ENCODE measurements at places on chromosomes 1 and 21.

GRCh38 chr1:41536361-41536802 lies 51.9 kb upstream of the EDN2 start:
- DNase-seq: no peak

DNA sequence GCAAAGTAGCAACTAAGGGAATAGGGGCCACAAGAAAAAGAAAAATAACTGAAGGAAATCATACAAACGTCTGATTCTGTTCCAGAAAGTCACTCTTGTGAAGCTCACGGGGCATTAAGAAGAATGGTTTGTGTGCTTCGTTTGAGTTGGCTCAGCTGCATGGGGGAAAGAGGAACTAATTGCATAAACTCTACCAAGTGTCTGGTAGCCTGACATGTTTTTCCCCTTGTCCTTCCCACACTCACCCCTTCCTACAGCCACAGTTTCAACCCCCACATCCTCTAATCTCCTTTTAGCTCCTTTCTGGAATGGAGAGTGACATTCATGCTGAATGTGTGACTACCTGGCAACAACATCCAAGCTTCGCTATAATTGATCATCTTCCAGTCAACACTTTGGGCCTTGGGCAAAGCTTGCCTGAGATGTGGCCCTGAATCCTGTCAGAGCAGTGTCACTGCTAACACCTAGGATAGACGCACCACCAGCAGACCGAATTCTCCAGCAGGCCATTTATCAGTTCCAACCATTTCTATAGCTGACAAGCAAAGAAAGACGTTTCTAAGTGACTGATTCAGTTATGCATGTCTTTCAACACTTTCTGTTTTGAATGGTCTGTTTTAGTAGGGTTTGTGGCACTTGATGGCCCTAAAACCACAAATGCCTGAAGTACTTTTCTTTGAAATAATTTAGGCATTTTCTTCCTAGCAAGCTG lies 439.6 kb downstream of the TTLL7 start:
- DNase-seq: no peak

DNA sequence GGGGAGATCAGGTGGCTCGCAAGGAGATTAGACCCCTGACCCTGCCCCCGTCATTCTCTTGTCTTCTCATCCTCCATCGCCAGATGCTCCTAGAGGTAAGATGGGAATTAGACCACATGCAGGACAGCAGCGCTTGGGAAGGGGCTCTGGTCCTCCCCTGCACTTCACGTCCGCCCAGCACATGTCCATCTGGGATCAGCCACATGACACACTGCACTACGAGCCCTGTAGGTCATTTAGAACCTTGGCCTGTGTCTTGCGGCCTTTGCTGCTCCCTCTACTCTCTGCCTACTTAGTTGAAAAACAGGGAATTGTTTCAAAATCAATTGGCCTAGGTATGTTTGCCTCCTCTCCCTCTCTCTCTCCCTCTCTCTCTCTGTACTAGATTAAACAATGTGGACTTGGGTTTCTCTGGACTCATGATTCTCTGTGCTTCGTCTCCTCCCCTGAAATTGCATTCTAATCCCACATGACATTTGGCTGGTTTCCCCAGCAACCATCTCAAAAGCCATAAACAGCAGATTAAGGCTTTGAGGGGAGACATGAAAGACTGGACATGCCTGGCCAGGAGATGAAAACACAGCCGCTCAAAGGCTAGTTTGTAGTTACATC lies 3.8 kb upstream of the NCMAP start:
- no peak for DNase-seq

GRCh38 chr21:34836103-34836932 lies 167.5 kb downstream of the CLIC6 start:
- peak; percentile 99 for DNase-seq

DNA sequence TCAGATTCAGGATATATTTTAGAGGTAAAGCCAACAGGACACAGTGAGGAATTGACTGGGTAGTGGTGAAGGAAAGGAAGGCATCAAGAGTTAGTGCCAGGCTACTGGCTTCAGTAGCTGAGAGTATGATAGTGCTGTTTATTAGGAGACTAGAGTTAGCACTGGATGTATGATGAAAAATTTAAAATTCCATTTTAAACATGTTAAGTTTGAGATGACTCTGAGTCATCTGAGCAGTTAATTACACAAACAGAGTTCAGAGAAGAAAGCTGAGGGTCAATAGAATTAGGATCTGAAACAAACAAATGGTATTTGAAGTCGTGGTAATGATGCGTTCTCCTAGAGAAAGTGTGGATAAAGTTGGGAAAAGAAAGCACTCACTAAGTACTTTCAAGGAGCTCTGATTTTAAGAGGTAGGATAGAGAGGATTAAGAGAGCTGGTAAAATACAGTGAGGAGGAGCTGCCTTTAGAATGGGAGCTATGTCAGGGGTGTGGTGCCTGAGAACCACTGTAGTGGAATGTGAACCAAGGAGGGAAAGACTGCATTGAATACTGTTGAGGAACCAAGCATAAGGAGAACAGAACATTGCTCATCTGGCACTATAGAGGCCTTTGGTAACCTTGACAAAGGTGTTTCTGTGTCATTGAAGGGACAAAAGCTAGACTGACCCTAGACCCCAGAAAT lies 21.7 kb upstream of the SHCBP1L start:
- no peak for DNase-seq

DNA sequence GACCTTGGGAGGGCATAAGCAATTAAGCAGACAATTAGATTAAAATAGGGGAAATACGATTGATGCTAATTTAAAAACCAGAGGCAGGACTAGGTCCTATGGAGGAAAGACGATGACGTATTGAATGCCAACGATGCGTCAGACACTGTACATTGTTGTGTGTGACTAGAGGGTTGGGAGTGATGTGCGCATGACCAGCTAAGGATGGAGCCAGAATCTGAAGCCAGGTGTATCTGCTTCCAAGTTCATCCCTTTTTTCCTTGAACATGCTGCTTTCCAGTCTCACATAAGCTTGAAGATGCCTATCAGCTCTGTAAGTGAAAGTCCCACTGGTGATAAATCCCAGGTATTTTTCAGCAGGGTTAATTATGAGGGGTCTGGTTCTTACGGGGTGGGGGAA lies 576.2 kb downstream of the MATN1 start:
- no peak for DNase-seq

DNA sequence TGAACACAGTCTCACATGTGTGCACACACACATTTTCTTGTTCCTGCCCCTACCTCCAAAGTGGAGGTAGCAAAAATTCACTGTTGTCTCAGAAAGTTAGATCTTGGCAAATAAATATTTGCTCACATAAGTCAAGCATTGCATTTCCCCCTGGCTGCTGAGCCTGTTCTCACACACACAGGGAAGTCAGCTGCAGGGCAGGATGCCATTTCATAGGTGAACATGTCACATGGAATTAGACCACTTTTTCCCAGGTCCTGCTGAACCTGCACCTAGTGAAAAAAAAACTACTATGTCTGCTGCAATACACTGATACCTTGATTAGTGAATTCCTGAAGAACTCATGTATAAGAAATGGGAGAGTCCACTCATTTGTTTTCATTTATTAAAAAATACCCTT lies 5.3 kb upstream of the CD55 start:
- no peak for DNase-seq

DNA sequence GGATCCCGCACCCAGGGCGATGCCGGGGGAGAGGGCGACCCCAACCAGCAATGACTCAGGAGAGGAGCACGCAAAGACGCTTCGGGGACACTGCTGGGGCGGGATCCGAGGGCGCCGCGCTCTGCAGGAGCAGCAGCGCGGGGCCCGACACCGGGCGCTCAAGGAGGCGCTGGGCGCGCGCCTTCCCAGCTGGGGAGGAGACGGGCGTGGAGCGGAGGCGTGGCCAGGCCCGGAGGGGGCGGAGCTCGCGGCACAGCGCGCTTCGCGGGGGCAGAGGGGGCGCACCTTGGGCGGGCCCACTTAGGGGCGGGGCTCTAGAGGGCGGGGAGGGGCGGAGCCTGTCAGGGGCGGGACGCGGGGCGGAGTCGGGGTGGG lies 369 bp downstream of the SUMO3 start:
- DNase-seq: peak; percentile 43

DNA sequence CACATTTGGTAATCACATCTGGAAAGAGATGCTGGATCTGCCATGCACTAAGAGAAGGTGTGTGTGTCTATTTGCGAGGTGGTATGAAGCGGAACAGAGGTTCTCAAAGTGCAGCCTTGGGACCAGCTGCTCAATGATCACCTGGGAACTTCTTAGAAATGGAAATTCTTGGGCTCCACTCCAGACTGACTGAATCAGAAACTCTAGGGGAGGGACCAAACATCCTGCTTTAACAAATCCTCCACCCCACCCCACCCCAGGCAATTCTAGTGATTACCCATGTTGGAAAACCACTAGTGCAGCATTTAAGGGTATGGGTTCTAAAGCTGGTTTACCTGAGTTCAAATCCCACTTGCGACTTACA lies 143.9 kb upstream of the JUN start:
- no peak for DNase-seq

DNA sequence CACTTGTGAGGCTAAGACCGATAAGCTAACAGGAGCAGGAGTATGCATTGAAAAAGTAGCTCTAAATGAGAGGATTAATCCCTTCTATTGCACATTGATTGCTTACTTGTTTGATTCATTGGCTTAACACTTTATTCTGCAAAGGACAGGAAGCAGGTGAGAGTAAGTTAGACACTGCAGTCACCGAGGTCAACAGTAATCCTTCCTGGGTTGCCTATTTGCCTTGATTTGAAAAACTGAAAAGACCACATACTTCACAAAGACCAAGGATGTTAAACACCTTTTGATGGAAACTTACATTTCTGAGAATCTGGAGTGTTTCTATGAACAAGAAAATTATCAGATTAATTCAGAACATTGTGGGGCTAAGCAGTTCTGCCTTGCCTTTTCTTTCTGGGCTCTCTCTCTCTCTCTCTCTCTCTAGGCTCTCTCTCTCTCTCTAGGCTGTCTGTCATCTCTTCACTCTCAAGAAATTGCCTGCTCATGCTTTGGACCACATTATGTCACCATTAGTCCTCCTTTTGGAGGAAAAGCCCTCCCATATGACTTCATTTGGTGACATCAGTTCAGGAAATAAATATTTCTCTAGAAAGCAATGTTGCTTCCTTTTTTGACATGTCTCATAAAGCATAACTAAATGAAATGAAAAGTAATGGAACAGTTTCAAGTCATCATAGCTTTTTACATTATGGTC lies 103.8 kb downstream of the TNFSF18 start:
- no peak for DNase-seq

GRCh38 chr1:54806931-54807611 lies 5.9 kb upstream of the TTC22 start:
- no peak for DNase-seq

DNA sequence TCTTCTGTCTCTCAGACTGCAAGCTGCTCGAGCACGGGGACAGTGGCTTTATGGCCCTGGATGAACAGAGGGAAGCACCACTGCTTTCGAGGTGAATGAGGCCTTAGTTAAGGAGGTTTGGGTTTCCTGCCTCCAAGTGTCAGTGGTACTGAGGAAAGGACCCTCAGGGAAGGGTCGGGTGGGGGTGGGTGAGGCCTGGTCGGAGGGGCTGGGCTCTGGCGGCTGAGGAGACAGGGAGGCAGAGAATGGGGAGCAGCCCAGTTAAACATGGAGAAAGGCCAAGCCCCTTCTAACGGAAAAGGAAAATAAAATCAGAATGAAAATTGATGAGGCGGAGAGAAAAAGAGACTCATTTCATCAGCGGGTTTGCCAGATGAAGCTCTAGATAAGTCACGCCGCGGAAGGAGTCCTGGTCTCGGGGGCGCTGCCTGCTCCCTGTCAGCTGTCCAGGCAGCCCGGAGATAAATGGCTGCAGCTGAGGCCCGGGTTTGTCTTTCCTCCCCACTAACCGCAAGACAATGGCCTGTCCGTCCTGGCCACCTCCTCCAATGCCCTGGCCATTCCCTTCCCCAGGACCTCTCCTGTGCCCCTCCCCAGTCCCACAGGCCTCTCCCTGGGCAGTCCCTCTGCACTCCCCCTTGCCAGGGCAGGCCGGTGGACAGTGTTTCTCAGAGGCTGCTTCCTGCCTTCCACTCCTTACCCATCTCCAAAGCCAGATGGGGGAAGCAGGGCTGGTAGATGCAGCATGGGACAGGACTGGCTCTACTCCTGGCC lies 55.2 kb downstream of the LRRN2 start:
- no peak for DNase-seq
